ENCODE measurements at places on chromosomes 11 and 22.

DNA sequence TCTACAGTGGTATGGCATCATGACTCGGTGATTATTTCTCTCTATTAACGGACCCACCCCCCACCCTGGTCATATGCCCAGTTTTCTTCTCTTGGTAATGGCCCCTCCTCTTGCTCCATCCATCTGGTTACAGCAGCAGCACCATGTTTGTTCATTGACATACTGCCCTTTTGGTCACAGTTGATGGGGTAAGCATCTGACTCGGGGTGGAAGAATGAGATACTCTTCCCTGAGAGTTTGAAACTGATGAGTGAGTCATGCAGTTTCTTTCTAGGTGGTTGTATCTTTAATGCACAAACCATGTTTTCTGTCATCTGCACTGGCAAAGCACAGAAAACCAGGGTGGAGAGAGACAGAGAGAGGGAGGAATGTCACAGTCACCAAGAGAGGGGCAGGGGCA is 126.0 kb downstream of the SYN3 start:
- no peak for DNase-seq

GRCh38 chr22:29706486-29706885 is 13.3 kb upstream of the CABP7 start:
- no peak for DNase-seq

- no peak for DNase-seq
Observed at GRCh38 chr22:24843048-24843447, 37.0 kb downstream of the SGSM1 start.

DNA sequence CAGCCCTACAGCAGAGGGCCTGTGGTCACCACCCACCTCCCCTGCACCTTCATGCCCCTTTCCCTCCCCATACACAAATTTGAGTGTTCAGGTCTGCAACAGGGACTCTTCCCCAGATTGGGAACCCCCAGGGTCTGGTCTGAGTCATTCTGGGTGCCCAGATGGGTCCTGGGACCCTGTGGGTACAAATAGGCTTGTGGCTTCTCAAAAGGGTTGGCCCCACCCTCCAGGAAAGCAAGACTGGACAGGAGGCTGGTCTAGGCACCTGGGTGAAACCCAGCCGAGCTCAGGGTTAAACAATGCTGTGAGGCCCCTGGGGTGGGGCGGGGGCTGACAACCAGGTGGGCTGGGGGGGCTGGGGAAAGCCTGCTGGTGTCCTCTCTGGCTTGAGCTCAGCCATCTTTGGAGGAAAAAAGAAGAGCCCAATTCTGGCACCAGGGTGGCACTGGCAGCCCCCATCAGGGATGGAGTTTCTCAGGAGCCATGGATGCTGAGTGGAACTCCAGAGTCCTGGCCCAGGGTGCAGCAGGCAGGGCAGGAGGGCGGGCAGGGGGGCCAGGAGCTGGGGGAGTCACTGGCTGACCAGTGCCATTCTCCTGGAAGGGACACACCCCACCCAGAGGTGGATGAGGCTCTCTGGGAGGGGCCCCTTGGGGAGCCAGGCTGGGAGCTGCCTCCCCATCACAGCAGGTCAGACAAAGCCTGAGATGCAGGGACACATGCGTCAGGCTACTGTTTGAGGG is 1.1 kb downstream of the SEPTIN5 start:
- DNase-seq, result no peak

GRCh38 chr11:112085822-112086421 is 634 bp downstream of the TIMM8B start:
- no peak for DNase-seq

DNA sequence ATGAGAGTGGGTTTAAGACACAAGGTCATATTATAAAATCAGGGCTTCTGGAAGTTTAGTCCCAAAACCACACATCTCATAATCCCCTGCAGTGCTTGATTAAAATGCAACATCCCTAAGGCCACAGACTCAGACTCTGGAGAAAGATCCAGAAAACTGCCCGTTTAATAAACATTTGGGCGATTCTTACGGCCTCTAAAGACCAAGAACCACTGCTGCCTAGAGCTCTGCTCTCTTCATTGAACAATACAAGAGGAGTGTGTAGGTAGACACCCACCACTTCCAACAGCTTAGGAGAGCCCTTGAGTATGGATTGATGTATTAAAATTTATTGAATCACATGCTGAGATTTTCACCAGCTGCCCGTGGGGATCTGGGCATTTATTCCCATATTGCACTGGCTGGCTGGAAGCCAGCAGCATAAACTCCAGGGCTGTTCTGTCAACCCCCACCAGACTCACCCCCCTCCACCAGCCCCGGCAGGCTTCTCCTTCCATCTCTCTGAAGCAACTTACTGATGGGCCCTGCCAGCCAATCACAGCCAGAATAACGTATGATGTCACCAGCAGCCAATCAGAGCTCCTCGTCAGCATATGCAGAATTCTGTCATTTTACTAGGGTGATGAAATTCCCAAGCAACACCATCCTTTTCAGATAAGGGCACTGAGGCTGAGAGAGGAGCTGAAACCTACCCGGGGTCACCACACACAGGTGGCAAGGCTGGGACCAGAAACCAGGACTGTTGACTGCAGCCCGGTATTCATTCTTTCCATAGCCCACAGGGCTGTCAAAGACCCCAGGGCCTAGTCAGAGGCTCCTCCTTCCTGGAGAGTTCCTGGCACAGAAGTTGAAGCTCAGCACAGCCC is 749 bp upstream of the BEST1 start:
- no peak for DNase-seq

DNA sequence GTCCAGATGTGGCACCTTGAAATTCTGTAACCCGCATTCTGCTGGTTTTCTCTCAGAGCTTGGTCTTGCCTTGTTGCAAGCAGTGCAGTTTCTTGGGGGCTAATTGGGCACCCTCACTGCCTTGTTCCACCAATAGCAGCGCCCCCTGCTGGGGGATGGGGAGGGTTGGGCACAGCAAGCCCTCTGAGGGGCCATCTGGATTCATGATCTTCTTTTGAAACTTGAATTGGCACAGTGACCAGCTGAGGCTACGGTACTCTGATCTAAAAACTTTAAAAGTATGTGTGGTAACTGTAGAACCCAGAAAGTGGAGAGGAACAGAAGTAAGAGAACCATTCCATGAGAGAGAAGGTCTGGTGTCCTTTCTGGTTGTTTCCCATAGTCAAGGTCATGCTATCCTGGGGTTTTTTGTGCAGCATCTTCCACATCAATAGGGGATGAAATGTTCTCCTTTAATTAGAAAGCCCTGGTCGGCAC is 64.2 kb downstream of the MED15 start:
- DNase-seq, result no peak

DNA sequence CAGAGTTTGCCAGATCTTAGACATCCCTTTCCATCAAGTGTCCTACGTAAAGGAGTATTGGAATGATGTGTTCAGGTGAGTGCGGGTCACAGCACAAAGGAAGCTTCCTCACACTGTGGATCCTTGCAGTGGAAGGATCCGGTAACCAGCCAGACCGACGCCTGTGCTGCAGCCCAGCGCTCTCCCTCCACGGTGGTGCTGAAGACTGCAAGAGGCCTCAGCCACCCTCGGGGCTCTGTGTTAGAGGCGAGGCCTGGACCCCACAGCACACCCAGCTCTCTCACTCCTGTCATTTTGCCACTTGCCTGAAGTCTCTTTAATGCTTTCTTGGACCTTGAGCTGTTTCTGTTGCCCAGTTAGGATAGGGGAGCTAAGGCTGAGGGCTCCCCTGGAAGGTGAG is 2.4 kb downstream of the TRMU start:
- no peak for DNase-seq

DNA sequence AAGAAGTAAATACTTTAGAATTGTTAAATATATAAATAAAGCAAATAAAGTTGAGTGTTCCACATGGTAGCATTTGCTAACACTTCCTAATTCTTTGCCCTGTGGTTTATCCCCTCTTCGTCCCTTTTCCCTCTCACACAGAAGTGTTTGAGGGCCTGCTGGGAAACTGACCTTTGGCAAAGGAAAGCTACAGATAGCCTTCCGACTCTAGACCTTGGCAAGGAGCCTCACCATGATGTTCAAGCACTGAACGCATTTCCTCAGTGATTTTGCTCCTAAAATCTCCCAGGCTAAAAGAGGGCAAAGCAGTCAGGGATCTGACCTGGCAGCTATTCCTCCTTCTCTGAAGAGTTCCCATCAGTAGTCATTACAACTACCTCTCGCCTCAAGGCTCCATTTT is 52.5 kb upstream of the HORMAD2 start:
- no peak for DNase-seq

DNA sequence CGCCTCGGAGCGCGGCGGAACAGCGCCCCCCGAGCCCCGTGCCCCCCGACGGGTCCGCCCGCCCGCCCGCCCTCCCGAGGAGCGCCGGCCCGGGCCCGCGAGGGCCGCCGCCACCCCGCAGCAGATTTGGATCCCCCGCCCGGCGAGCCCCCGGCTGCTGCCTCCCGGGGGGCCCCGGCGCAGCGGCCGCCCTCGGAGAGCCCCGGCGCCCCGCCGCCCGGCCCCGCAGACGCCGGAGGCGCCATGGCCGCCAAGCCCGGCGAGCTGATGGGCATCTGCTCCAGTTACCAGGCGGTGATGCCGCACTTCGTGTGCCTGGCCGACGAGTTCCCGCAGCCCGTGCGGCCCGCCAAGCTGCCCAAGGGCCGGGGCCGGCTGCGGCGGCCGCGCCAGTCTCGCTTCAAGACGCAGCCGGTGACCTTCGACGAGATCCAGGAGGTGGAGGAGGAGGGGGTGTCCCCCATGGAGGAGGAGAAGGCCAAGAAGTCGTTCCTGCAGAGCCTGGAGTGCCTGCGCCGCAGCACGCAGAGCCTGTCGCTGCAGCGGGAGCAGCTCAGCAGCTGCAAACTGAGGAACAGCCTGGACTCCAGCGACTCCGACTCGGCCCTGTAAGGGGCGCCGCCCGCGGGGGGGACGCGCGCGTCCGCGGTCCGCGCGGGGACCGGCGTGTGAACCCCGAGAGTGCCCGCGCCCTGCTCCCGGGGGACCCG is 380 bp downstream of the C11orf96 start:
- DNase-seq, result no peak

DNA sequence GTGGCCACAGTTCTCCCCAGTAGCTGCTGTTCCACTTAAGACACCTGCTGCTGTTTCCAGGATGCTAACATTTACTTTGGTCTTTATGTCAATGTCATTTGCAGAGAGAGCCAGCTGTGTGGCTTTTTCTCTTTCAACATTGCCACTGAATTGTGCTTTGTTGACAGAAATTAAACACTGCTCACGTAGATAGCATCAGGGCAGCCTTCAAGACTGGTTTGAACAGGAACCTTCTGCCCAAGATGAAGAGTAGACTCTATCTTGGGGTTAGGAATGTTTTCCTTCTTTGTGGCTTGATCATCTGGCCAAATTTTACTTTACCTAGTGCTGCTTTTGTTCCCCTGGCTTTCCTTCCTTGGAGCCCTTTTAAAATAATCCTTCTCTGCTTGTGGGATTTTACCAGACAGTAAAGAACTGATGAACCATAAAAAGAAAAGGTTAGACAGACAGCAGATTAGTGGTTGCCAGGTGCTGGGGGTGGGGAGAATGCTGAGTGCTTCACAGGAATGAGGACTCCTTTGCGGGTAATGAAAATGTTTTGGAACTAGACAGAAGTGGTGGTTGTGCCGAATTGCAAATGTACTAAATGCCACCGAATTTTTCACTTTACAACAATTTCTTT is 22.7 kb upstream of the XBP1 start:
- DNase-seq, result no peak

DNA sequence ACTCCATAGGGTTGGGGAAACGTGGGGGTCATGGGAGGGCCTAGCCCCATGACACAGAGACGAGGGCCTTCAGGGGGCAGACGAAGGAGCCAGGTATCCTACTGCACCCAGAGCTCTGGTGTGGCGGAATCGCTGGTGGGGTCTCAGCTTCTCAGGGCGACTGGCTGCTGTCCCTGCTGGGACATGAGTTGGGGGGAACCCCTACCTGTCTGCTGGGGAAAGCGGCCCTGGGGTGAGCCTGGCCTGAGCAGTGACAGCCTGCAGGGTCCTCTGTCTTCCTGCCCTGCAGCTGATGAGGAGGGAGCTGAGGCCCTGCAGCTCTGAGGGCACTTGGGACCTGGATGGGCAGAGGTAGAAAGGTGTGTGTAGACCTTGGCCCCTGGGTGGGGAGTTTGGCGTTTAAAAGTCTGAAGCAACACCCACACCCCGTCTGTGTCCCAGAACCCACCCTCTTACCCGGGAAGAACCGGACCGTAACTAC is 33.6 kb upstream of the GRAMD4 start:
- no peak for DNase-seq

DNA sequence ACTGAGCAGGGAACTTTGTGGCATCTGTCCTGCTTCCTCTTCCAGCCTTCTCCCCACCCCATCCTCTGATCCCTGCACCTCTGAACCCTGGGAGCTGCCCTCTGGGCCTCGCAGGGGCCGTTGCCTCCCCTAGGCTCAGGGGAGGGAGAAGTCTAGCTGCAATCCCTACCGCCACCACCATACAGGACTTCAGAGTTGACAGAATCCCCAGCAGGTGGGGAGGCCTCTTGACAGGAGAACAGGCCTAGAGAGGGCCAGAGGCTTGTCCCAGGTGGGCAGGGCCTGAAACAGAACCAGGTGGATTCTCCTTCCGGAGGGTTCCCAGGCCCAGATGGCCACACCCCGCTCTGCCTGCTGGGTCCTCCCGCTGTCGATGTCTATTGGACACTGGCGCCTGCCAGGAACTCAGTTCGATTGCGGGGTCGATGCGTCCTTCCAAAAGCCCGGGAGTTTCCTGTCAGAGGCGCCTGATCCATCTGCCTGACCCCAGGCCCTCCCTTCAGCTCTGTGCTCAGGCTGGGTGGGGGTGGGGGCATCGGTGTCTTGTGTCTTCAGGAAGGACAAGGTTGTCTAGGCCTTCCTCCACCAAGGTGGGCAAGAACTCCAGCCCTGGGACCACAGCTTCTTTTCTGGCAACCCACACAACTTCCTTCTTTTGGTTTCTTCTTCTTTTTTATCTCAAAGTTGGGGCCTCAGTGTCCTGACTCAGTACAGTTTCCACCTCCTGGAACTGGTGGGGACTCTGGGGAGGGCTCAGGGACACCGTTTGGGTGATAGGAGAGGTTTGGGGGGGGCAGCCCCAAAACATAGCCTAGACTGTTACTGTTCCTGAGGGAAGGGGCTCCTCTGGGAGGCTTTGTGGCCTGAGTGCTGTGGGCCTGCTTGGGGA is 6.4 kb downstream of the STARD10 start:
- DNase-seq, result peak; percentile 57

GRCh38 chr11:44752713-44753112 is 26.0 kb downstream of the TSPAN18 start:
- no peak for DNase-seq

DNA sequence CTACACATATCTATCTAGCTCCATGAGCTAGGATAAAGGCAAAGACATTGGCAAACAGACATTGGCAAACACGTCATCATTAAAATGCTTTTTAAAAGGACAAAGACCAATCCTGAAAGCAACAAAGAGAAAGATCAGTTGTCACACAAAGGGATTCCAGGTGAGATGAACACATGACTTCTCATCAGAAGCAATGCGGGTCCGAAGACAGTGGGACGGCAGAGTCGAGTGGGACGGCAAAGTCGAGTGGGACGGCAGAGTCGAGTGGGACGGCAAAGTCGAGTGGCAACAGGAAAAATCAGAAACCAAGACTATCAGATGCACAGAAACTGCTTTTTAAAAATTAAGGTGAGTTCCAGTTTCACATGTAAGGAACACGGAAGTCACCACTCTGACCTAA is 609.5 kb downstream of the BRD1 start:
- no peak for DNase-seq

Measured in iPS DF 6.9 (cell line).